Activated CD8-positive, alpha-beta memory T cell treated with anti-CD3 and anti-CD28 coated beads for 1 hour (primary cell): ENCODE measurements at places on chromosomes 7 and 10.

GRCh38 chr7:94289071-94289470 lies 105.6 kb upstream of the COL1A2 start:
- no peak for DNase-seq

DNA sequence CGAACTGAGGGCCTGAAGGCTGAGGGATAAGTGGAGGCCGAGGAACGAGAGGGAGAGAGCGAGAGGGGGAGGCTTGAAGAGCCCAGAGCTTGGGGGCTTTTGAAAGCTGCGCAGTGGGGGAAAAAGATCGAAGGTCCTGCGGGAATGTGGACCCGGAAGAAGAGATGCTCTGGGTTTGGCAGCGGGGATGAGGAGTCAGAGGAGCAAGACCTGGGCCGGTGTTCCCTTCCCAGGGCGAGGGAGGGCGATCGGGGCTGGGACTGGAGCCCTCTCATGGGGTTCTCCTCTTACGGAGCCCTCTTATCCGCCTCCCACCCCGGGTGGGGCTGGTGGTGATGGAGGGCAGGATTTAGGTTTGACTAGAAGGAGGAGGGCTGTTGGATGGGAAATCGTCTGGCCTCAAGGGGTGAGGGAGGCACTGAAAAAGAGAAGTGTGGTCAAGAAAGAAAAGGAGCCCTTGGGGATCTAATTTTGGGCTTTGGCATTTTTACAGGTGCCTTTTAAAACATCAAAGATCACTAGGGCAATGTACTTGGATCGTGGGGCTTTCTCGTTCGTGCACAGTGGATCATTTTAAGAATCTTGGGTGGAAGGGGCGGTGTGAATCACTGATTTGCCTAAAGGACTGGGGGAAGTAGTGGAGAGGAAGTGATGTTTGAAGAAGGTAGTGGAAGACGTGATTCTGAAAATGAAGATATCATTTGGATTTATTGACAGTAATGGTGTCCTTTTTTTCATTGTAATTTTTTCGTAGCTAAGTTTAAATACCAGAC lies 637 bp downstream of the SAMD8 start:
- peak; percentile 20 for DNase-seq

- DNase-seq: no peak
These were observed 853.6 kb downstream of the LRMDA start for GRCh38 chr10:76285012-76285411.

DNA sequence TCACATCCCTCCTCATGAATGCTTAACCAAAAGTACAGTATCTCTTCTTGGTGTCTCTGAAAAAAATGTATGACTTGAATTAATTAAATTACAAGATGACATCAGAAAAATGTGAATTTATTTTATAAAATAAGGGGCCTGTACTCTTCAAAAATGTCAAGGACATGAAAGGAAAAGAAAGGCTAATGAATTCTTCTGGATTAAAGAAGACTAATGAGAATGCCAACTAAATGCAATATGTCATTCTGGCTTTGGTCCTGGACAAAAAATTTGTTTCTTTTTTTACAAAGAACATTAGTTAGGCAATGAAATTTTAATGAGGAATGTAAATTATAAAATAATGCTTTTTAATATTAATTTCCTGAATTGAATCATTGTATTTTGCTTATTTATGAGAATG lies 1125.7 kb downstream of the DNAJB9 start:
- no peak for DNase-seq

- no peak for DNase-seq
These were observed 27.2 kb upstream of the NCAPG2 start for GRCh38 chr7:158731761-158732160.

DNA sequence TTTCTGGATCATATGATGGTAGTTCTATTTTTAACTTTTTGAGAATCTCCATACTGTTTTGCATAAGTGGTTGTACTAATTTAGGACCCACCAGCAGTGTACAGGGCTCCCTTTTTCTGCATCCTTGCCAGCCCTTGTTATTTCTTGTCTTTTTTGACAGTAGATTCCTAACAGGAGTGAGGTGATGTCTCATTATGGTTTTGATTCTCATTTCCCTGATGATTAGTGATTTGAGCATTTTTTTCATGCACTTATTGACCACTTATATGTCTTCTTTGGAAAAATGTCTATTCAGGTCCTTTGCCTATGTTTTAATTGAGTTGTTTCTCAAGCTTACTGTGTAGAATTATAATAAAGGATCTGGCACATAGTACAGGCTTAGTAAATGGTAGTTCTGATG lies 238.8 kb upstream of the BMPER start:
- no peak for DNase-seq

GRCh38 chr10:30784897-30785605 lies 155.5 kb upstream of the LYZL2 start:
- DNase-seq: no peak

DNA sequence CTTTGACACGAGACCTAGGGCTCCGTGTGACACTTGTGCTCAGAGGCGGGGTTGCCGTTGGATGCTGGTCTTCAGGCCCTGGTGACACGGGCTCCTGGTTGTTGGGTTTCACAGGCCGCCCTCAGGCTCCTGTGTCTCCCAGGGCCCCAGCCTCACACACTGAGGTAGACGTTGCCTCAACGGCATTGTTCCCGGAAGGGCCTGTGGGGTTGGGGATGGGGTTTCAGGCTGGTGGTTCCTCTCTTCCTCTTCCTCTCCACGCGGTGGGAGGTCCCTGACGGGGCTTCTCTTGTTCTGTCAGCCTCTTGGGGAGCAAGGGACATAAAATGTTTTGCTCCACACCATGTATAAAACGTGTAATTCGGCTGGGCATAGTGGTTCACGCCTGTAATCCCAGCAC lies 125.1 kb downstream of the TRRAP start:
- no peak for DNase-seq

DNA sequence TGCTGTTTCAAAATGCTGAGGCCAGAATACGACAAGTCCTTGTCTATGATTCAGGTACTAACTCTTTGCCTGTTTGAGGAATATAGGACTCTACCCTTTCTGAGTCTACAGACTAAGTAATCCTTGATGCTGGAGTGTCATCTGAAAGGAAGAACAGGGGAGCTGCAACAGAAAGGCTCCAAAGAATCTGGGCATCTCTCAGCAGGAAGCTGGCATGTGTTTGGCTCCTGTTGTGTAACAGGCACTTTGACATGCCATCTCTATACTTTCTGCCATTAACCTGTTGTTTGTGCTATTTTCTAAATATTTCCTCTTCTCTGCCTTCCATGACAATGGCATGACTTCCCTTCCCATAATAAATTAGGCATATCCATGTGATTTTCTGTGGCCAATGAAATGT lies 409.5 kb downstream of the ADRA2A start:
- no peak for DNase-seq

DNA sequence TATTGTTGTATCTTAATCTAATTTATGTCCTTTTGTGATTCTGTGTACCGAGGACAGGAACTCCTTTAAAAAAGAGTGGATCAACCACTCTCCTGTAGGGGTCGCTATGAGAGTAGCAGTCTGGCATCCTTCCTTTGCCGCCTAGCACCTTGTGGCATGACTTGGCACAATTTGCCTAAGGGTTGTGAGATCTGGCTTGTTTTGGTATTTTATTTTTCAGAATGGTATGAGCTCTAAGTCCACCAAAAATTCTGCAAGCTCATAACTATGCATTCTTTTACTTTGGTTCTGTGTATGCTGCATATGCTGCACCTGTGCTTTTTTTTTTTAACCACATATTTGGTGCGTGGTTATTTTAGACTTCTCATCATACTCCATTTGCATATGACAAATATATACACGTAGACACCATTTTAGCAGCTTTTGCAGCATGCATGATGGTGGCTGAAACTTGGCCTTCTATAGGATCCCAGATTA lies 112.8 kb downstream of the CDK14 start:
- DNase-seq: no peak

DNA sequence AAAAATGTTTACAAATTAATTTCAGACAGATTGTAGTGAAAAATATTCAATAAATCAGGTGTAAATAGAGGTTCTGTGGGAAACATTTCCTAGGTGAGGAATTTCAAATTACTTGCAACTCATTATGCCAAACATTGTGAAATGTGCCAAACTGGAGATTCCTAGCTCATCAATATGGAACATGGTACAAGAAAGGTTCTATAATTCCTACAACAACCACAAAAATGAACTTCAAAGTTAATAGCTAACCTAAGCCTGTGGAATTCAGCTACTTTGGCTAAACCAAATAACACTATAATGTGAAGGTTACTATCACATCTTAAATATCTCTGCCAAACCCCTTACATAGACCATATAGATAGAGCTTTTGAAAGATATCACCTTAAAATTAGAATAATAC lies 223.3 kb upstream of the HGF start:
- no peak for DNase-seq

GRCh38 chr7:25124465-25125136 lies 459 bp downstream of the CYCS start:
- DNase-seq: no peak

DNA sequence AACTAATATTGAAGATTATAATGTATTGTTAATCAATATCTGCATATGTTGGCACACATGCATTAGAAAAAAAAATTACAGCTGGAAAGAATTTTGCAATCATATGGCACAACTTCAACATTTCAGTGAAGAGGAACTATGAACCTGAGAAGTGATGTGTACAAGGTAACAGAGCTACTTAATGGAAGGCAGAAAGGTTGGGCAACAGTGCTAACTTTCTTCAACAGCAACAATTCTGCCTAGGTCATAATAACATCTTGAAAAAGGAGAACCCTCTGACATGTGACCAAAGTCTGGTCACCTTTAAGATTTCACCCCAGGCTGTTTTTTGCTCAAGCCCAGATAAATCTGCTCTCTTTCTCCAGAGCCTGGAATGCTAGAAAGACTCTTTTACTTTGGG lies 47.9 kb upstream of the SKAP2 start:
- no peak for DNase-seq

GRCh38 chr10:73881221-73881919 lies 7.0 kb upstream of the CAMK2G start:
- DNase-seq: no peak
